ENCODE measurements at places on chromosomes 1 and 21.
A peak's percentile ranks its signal among the peaks of the same experiment; 100 is the strongest.

GRCh38 chr1:58717979-58718378 lies 18.1 kb upstream of the MYSM1 start:
- no peak for DNase-seq

DNA sequence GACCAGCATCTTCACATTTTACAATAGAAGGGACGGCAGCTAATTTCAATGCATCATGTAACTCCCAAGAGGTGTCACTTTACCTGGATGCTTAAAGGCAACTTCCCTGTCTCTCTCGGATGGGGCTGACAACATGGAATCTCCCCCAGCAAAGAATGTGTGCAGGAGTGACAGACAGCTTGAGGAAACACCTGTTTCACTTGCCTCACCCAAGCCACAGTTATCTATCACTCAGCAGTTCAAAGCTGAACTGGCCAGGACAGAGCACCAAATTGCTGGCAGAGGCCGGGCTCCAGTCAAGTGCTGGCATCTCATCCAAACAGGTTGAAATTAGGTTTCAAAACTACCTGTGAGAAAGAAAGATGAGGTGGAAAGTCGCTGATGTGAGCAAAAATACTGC lies 538.0 kb upstream of the PLXNA2 start:
- DNase-seq = no peak

- no peak for DNase-seq
These were observed 33.4 kb downstream of the DIPK1A start for GRCh38 chr1:92927870-92928269.

DNA sequence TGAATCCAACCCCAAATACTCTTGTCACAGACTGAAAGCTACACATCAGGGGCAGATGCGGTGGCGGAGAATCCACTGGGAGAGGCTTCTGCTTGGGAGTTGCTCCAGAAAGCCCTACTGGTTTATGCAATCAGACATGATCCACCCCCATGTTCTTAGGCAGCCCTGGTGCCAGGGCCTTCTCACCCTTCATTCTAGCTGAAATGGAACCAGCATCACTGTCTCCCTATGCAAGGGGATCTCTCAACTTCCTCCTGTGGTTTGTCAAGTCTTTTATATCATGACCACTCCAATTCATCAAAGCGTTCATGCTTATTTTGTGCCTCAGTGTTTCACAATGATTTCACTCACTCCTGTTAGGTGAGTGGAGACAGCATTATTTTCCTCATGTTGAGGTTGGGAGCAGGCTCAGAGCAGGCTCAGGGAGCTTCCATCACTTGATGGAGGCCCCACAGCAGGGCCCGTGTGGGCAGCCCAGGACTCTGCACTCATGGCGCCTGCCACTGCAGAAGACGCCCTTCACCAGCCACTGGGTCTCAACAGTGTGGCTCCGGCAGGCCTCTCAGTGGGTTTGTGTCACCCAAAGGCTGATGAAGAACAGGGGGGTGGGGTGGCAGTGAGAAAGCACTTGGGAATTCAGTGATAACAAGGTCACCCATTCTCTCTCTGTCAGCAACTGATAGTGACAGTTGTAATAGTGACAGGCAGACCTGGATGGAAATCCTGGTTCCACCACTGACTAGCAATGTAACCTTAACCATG lies 67.1 kb downstream of the CD58 start:
- no peak for DNase-seq

DNA sequence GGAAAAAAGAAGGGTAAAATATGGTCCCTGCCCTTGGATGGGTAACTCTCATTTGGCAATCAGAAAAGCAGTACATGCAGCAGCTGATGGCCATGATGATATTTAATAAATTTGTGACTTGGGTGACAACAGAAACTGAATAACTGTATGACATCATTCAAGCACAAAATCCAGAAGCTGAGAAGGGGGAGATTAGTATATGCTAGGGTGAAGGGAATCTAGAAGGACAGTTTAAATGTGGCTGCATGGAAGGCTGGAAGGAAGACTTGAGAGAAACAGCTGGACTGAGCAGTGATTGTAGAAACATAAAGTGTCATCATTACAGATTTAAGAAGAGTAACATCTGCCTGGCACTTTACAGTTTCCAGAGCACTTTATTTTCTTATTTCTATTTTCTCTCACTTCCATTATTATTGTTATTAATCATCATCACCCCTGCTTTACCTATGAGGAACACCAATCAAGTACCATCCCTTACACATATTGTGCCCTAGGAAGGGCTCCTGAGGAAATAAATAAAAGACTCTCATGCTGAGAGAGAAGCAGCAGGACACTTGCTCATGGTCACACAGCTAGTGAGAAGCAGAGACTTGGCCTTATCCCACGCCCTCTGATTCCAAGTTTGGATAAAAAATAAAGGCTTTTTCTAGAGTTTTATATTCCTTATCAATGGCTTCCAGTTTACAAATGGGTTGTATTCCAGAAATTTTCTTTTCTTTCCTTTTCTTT lies 207.2 kb downstream of the PBX1 start:
- DNase-seq = no peak

- no peak for DNase-seq
These were observed 27.0 kb downstream of the SDC3 start for GRCh38 chr1:30881319-30882181.

DNA sequence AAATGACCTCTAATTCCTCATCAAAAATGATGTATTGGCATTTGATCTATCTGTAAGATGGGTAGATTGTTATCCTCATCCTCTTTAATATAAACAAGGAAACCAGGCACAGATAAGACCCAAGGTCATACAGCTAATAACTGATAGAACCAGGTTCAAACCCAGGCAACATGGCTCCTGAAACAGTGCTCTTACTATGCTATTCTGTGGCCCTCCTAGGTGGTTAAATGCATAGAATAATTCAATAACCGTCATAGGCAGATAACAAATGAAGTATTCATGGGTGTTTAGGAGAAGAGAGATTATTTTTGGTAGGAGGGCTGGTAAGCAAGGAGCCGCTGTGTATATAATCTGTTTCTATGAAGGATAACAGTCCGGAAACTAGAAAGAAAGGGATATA lies 46.4 kb downstream of the DHX9 start:
- no peak for DNase-seq

GRCh38 chr1:20280341-20280740 lies 10.3 kb upstream of the VWA5B1 start:
- DNase-seq = peak; percentile 12

DNA sequence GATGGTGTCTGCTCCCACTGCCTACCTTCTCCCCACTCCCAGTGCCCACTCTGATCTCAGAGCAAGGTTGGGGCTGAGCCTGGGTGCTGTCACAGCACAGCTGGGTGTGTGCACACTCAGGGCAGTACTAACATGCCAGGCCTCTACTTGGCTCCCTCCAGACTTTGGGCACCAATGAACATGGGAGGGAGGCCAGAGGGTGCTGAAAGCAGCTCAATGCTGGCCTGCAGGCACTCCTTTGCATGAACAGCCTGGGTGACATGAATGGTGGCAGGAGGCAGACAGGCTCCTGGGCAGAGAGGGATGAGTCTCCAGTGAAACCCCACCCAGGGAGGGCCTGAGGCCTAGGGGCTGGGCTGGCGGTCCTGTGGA lies 25.8 kb upstream of the DENND1B start:
- DNase-seq = no peak

DNA sequence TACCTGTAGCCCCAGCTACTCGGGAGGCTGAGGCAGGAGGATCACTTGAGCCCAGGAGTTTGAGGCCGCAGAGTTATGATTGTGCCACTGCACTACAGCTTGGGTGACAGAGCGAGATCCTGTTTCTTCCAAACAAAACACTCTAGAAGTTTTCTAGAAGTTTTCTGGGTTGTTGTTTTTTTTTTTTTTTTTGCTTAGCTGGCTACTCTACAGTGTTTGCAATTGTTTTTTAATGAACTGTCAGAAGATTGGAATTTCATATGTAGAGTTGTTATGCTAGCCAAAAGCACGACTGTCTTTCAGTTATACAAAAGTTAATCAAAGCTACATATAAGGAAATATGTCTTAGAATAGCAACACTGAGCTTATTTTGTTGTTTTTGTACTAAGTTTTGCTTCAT lies 30.9 kb upstream of the NEXN start:
- peak; percentile 47 for DNase-seq

DNA sequence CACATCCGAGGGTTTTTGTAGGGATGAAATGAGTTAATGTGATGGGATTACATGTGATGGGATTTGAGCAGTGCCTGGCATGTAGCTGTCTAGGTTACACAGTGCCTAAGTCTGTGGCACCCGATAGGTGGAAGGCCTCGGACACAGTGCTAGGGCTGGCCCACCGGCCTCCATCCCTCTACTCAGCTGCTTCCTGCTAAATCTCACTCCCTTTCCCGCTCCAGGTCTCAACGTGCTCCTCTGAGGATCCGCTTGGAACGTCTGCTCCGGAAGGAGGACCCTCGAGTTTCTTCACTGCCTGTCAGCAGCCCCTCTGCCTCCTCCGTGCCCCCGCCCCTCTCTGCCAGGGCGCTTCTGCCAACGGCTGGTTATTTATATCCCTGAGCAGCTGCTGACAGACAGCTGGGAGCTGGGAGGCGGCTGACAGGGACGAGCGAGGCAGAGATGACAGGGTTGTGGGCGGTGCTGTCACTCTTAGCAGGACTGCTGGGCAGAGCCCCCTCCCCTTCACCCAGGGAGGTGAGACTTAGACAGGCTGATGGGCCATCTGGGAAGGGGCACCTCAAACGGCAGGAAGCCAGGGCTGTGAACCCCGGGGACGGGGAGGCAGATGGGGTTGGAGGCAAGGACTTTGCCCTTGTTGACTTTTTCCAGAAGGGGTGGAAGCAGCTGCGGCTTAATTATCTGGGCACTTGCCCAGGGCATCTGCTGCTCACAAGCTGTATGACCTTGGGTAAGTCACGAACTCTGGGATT lies 26.6 kb upstream of the LRRN2 start:
- no peak for DNase-seq

DNA sequence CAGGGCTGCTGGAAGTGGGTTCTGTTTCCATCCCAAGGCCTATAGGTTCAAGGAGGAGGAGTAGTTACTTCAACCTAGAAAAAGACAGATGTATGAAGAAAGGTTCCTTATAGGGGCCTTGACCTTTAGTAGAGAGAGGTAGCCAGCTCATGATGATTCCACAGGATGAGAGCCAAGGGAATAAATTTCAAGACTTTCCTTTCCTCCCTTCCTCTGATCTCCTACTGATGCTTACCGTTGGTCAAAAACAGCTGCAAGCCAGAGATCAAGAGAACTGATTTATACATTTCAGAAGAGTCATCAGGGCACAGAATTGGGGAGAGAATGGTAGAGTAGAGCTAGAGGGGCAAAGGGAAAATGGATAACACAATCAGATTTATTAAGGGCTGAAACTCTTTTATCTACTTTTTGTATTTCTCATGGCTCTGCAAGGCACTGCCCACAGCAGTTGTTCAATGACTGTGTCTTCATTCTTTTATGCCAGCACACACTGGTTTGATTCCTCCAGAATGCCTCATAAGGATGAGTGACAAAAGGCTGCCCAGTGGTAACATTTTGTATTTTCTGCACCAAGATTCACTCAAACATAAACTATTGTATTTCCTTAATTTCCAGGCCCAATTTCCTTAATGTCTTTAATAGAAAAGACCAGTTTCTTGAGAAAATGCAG lies 37.4 kb downstream of the AK5 start:
- DNase-seq = no peak

DNA sequence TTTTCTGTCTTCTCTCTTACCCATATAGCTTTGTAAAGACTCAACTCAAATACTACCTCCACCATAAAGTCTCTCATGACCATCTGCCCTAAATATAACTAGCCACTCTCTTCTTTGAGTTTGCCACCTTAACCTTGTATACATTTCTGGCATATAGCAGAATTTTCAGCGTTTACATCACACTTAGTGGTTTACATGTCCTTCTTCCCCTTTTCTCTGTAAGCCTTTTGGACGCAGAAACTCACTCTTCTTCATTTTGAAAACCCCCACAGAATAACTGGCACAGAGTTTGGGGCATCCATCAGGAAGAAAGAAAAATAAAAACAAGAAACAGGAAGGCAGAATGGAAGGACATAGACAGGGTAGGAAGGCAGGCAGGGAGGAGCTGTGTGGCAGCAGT lies 131.8 kb upstream of the DUSP10 start:
- DNase-seq = no peak

DNA sequence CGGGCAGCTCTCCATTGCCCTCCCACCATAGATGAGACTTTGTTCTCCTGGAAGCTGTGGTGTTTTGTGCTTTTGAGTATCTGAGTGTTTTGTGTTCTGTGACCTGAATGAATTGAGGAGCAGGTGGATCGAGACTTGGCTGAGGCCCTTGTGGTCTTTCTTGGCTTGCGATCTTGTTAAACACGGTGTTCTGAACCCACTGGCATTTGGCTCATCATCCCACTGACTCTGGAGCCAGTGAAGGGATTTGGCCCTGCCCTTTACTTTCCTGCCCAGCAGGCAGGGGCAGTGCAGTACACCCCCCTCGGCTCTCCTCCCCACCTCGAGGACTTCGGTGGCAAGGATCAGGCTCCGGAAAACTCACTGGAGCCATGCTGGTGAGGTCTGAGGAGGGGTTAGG lies 30.6 kb downstream of the PKNOX1 start:
- no peak for DNase-seq

DNA sequence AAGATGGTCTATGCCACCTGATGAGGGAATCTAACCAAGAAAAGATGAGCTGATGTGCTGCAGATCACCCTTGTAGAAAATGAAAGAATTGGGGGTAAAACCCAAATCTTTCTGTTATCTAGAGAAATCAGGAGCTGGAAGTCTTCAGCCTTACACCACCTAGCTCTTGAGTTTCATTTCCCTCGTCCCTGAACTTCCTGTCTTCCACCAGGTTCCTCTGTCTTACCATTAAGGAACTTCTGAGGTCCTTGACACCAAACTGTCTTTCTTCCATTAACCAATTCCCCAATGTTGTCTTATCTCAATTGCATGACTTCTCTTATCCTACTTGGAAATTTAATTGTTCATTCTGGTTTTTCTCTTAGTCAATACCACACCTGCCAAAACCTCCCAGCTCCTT lies 31.5 kb downstream of the LPAR3 start:
- DNase-seq = no peak

- DNase-seq = no peak
These were observed 546.9 kb upstream of the ADAMTS5 start for GRCh38 chr21:27513825-27514224.

DNA sequence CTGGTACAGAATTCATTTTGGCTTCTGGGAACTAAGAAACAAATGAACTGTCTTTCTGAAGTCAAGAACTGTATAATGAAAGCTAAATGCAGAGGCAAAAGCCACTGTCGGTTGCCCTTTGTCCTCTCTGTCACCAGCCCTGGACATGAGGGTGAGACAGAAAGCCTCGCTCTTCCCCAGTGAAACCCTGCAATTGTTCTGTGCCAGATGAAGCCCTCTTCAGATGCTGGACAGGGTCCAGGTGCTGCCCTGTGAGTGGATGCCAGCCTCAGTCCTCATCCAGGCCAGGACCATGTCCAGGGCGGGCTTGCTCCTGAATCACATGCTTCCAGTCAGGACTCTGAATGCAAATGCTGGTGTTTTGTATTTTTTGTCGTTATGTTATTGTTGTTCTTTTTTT lies 138.7 kb downstream of the RUNX1 start:
- no peak for DNase-seq

GRCh38 chr1:161242313-161242712 lies 4.3 kb upstream of the NR1I3 start:
- DNase-seq = no peak

Data from AG10803 (cell line).